NCI-H510A treated with DMSO at 0.1 percent for 48 hours (cell line): ENCODE measurements at places on chromosomes 4 and X.

DNA sequence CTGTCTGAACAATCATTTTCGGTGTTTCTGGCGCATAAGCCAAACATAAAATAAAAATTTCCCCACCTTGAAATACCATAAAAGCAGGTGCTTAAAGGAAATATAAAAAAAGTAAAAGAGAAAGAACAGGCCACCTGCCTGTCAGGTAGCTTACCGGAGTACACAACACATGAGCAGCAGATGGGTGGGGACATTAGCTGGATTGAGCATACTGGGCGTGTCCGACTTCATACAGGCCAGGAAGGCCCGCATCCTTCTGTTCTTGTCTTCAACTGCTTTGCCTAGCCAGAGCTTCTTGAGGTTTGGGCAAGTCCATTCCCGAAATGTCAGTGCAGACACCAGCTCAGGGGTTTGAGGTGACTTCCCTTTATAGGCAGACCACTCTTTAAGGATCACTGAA, 66.7 kb downstream of the FAM120C start:
- peak; percentile 6 for DNase-seq

- no peak for DNase-seq
These were observed 148.0 kb upstream of the STX18 start for GRCh38 chr4:4689694-4690440.

DNA sequence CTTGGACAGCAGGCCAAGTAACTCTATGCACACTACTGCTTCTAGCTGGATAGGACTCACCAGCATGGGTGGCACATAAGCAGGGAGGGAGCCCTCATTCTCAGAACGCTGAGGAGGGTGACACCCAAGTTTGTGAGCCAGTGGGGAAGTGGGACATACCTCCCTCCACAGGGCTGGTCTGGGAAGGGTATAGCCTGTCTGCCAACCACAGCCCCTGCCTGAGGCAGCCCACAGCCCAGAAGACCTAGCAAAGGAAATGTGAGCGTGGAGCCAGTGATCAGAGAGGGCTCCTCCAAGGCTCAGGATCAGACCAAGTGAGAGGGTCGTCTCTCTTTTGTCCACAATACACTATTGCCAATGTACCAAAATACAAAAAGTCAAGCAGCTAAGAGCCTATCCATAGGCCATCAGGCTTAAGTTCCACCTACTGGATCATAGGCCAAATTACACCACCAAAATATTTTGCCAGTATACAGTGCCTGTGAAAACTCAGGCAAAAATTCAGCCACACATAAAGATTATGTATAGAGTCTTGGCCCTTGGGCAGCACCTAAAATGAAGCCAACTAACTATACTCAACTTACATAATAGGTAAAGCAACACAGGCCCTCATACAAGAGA, 1203.1 kb downstream of the PCDH18 start:
- DNase-seq: no peak

DNA sequence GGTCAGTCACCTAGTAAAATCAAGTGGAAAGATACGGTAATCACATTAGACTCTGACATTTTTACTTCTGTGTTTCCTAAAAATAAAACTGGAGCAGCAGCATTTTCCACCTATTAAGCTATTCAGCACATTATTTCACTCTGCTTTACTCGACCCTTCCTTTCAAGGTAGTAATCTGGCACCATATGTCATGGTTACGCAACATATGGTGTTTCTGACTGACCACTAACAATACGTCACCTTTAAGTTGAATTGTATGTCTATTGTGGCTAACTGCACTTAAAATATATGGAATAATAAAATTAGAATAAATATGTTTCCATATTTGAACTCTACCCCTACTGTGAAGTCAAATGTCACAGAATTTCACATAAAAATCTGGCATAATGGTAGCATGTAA, 168.8 kb downstream of the CDS1 start:
- no peak for DNase-seq

- no peak for DNase-seq
These were observed 104.0 kb upstream of the WDR17 start for GRCh38 chr4:175961604-175962003.

- DNase-seq: no peak
These were observed 51.7 kb downstream of the GASK1B start for GRCh38 chr4:158121161-158121579.

- DNase-seq: no peak
These were observed 120.9 kb downstream of the CHIC2 start for GRCh38 chr4:53943345-53944085.

- DNase-seq: no peak
These were observed 15.9 kb downstream of the HMGB2 start for GRCh38 chr4:173318240-173318639.

DNA sequence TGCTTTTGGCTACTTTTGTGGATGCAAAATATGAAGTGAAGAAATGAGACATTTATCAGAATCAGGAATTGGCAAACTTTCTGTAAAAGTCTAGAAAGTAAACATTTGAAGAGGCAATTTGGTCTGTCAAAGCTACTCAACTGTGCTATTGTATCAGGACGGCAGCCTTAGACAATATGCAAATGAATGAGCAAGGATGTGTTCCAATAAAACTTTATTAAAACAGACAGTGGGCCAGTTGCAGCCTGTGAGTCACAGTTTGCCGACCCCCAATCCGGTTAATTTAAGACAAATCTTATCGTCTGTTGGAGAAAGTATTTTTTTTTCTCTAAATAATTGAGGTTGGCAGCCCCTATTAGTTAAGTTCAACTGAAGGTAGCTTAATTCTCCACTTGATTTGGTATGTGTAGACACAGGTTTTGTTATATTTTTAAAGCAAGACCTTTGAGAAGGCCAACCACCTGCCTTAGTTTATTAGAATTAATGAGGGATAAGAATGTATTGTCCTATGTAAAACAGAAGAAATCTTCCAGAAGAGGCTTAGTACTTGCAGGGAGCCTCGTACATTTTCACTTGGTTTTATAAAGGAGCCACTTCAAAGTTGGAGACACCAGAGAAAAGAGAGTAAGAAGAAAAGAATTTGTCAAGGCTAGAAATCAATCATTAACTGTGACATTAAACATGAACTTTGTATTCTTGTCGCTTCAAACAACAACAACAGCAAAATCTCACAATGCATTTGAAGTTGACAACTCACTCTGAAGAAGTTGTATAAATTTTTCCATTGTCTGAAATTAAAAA, 81.6 kb upstream of the FAT1 start:
- DNase-seq: no peak

DNA sequence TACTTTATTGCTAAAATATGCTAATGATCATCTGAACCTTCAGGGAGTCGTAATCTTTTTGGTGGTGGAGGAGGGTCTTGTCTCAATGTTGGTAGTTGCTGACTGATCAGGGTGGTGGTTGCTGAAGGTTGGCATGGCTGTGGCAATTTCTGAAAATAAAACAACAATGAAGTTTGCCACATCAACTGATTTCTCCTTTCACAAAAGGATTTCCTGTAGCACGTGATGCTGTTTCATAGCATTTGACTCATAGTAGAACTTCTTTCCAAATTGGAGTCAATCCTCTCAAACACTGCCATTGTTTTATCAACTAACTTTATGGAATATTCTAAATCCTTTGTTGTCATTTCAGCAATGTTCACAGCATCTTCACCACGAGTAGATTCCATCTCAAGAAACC, 19.3 kb downstream of the DDIT4L start:
- DNase-seq: no peak

GRCh38 chr4:67327245-67328017, 217.9 kb downstream of the CENPC start:
- DNase-seq: peak; percentile 83

DNA sequence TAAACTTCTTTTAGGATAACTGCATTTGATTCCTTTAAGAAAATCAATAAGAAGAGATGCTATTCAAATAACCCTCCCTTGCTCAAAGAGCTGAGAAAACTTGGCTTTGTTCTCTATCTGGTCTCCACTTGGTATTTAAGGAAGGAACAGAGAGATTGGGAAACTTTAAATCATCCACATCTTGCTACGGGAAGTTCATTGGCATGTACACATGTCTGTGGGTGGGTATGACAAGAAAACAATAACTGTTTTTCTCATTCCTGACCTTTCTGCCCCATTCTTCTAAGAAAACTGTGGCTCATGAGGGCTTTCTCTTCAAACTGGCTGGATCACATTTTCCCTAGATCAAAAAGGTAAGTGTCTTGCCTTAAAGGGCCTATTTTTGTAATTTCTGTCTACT, 6.0 kb downstream of the SEL1L3 start:
- no peak for DNase-seq

GRCh38 chrX:133185938-133186337, 32.2 kb downstream of the TFDP3 start:
- no peak for DNase-seq

- no peak for DNase-seq
These were observed 52.8 kb upstream of the CCSER1 start for GRCh38 chr4:90074322-90074886.

DNA sequence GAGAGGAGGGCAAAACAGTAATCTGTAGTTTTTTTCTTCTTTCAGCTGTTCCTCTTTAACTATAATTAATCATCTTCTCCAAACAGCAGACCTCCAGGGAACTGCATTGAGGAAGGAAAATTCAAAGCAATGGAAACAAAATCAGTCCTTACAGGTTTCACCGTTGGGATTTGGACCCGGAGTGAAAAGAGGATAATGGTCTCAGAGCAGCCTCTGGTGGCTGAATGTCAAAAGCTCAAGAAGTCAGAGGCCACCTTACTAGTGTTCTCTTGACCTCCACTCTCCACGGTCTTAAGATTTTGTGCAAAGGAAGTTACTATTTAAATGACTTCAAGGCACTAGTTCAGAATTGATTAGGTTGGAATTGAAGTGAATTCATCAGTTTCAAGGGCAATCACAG, 16.0 kb upstream of the MID1 start:
- peak; percentile 19 for DNase-seq

DNA sequence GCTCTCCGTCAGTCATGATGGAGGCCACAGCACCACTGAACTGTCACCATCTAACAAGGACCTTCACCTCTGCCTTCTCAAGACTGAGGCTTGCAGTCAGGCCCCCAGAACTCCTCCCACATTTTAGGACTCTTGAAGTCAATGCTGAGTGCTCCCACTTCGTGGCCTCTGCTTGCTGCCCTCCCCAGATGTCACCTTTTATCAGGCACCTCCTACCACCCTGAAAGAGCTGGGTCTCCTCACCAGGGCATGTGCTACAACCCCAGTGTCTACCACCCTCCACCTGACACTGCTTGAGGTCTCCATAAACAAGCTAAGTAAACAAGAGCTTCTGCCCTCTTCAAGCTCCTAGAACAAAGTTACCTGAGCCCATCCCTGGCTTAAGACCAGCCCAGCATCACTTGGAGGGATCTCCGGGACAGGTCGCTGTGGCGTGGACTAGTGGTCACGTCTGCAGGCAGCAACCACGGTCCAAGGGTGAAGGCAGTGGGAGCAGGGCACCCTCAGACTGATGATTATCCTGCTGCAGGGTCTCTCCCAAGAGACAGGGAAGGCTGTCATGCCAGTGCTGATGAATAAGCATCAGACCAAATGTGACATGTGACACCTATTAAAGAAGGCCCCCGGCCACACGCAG, 7.7 kb upstream of the FAM53A start:
- DNase-seq: no peak

GRCh38 chrX:15483891-15484290, 9.2 kb downstream of the PIR start:
- DNase-seq: no peak

GRCh38 chr4:18007625-18008024, 13.9 kb downstream of the LCORL start:
- DNase-seq: no peak

GRCh38 chr4:94548571-94548970, 96.8 kb downstream of the PDLIM5 start:
- no peak for DNase-seq
